ENCODE measurements at places on chromosomes 3 and 15. TPM values are rescaled to one million over a fixed set of nuclear protein-coding genes. Genes with fewer than 3 reads are reported as not detected.

GRCh38 chr15:89885611-89886010 is 8.2 kb downstream of the AP3S2 start:
- DNase-seq: no peak

DNA sequence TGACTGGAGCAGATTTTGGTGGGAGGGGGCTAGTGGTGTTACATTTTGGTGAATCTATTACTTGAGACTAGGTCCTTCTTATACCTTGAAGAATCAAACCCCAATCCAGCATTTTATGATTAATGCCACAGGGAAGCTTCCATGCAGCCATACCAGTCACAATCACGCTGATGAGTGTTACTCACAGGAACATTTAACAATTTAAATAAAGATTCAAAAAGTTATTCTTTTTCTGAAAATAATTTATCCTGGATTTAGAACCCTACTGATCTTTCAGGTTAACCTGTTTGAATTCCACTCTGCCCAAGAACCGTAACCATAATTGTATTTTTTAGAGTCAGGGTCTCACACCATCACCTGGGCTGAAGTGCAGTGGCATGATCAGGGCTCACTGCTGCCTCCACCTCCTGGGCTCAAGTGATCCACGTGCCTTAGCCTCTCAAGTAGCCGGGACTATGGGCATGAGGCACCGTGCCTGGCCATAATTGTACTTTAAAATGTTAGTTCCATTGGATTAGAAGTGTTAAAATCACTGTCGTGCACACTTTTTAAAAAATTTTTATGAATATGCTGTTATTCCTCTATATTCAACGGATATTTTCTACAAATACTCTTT is 929 bp upstream of the MTMR10 start:
- no peak for DNase-seq

DNA sequence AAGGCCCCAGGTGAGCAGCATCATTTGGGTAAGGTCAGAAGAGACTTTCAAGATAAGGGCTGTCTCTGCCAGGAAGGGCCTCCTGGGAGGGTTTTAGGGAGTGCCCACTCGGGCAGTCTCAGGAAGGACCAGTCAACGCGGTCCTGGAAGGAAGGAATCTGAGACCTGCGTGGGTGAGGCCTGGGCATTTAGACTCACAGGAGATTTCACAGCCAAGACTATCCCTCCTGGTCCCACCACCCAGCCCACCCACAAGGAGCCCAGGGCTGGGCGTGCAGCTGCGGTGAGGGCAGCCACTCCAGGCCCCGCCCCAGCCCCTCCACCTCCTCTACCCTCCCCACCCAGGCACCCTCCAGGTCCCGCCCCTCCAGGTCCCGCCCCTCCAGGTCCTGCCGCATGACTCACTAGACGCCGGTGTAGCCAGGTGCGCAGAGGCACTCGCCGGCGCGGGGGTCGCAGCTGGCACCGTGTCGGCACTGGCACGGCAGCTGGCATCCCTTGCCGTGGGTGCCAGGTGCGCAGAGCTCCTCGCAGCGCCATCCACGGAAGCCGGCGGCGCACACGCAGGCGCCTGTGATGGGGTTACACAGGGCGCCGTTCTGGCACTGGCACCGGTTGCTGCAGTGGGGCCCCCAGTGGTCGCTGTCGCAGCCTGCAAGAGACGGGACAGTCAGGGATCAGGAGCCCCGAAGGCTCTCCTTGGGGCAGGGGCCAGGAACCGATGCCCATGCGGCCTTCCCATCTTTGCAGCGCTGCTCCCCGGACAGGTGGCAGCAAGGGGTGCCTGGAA is 112.7 kb downstream of the RAB11A start:
- DNase-seq: no peak

DNA sequence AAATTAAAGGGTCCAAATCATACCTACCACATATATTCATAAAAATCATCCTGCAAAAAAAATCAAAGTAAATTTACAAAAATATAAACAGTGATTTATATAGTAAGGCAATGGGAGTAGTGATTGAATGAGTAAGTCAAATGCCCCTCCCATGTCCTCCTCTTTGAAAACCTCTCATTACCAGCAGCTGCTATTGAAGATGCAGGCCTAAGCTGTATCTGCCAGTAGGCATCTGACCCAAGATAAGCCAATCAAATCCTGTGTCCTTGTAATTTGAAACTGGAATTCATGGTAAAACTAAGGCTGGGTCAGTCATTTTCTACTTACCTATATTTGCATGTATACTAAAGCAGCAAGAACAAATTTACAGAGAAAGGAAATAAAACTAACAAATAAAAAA is 60.4 kb upstream of the POU1F1 start:
- DNase-seq: no peak

- peak; percentile 51 for DNase-seq
Measured at GRCh38 chr15:36230776-36231175, 348.6 kb upstream of the CDIN1 start.

- peak; percentile 91 for DNase-seq
Measured at GRCh38 chr3:58013973-58014649, 5.9 kb downstream of the FLNB start.

GRCh38 chr15:99324700-99325099 is 73.4 kb downstream of the LRRC28 start:
- no peak for DNase-seq

CNTN4 gene
- not detected for total RNA-seq

NEO1 gene
- 39.5 TPM for total RNA-seq

GRCh38 chr3:15161133-15161532 is 44.9 kb upstream of the CAPN7 start:
- DNase-seq: no peak

LINGO1 gene
- total RNA-seq: 4.5 TPM

- DNase-seq: no peak
Measured at GRCh38 chr3:51257870-51258269, 127.2 kb upstream of the MANF start.

DNA sequence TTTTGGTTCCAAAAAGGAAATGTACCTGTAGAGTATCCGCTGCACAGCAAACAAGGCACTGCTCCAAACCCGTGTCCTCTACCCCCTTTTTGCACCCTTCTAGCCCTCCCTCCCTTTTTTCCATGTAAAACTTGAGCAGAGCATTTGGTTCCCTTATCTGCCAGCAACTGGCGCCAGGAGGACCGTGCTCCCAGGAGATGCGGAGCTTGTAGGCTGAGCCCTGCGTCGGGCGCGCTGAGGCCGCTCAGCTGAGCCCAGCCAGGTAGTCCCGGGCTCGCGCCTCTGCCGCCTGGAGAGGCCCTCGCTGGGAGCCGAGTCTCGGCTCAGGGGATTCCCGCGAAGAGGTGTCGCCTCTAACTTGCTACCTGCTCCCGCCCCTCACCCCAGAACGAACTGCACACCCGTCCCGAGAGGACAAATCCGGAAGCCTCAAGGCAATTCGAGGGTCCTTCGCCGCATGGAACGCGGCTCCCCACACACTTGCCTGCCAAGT is 575 bp downstream of the TRPM7 start:
- peak; percentile 47 for DNase-seq

DNA sequence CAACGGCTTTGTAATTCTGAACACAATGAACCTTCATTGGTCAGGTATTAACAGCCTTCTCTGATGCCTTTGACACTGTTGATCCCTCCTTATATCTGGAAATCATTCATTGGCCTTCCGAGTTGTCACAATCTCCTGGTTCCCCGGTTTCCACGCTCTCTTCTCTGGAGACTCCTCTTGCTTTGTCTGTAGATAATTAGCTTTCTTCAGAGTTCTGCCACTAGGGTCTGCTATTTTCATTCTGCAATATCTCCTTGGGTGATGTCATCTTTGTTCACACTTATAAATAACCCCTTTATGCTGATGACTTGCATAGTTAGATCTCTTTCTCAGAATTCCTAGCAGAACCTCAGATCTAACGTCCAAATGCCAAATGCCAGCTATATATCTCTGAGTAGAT is 583.8 kb upstream of the ZNF717 start:
- DNase-seq: peak; percentile 6

DNA sequence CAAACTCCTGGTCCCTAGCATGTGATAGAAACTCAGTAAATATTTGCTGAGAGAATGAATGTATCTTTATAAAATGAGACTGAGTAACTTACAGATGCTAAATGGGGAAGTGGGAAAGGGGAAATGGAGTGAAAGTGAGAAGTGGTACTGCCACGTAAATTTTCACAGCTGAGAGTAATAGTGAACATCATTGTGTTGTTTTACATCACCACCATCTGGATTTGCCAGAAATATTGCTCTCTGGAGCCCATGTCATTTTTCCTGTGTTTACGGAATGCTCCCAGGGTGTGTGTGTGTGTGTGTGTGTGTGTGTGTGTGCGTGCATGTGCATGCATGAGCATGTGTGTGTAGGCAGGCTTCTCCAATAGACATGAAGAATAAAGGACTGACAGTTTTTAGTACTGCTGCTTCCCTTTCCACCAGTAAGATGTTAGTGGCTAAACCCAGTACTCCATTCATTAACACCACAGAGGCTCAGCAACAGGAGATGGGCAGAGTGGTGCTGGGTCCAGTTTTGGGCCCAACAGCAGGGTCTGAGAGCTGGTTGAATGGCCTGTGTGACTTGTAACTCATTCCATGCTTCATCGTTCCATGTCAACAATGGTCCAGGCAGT is 57.3 kb downstream of the DIPK2A start:
- DNase-seq: no peak

GOLGA6L4 gene
- total RNA-seq: 3.3 TPM

DNA sequence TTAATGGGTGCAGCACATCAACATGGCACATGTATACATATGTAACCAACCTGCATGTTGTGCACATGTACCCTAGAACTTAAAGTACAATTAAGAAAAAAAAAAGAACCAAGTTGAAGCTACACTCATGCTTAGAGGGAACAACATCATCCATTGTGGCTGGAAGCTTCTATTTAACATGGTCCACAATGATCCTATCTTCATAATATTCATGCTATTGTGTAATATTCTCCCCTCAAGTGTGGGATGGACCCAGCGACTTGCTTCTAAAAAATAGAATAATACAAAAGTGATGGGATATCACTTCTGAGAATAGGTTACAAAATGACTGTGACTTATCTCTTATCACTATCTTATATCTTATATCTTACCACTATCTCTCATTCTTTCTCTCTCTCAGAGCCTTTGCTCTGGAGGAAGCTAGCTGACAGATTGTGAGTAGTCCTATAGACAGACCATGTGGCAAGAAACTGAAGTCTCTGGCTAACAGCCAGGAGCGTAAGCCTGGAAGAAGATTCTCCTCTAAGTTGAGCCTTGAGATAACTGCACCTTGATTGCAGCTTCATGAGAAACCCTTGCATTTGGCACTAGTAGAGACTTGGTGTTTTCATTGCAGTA is 198.5 kb upstream of the MRPL3 start:
- no peak for DNase-seq

COMMD2 gene
- 44.8 TPM for total RNA-seq

- DNase-seq: peak; percentile 79
Measured at GRCh38 chr15:100777821-100778220, 101.8 kb upstream of the ALDH1A3 start.

DNA sequence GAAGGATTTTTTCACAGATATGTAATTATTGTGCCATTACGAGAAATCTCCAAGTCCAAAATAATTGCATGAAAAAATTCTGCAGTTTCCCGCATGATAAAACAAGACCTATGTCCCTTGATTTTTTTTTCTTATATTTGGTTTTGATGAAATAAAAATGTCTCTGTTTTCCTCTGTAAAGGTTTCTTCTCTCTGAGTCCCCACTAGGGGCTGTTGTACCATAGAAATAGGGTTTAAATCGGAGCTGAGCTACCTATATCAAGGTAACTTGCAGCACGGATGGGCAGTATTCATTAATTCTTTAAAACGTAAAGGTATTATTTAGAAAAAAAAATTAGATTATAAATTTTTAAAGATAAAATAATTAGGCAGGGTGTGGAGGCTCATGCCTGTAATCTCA is 66.6 kb upstream of the IGF1R start:
- DNase-seq: no peak

DNA sequence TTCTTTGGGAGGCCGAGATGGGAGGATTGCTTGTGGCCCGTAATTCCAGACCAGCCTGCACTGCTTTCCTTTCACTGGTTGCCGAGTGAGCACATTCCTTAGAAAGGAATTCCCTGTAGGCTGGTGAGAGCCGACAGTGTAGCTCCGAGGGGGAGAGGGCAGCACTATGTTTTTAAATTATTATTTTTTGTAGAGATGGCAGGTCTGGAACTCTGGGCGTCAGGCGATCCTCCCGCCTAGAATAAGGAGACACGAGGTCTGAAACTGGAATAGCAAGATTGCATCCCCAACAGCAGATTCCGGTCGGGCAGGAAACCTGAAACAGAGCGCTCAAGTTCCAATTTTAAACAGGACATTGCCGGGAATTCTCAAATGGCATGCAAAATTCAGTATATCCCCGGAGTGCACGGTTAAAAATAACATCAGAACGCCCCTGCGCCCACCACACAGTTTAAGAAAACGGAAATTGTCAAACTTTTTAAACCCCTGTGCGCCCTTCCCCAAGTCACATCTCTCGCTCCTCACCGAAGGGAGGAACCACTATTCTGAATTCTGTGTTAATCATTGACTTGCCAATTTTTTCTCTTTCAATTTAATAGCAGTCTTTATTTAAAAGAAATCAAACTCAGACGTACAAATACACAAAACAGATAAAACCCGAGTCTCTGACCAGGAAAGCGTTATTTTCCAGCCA is 643 bp upstream of the RNU5B-1 start:
- DNase-seq: peak; percentile 34
